ENCODE measurements at places on chromosomes 3 and 15.
A peak's percentile ranks its signal among the peaks of the same experiment; 100 is the strongest.

- DNase-seq = no peak
Observed at GRCh38 chr3:16789344-16790120, 95.2 kb upstream of the PLCL2 start.

DNA sequence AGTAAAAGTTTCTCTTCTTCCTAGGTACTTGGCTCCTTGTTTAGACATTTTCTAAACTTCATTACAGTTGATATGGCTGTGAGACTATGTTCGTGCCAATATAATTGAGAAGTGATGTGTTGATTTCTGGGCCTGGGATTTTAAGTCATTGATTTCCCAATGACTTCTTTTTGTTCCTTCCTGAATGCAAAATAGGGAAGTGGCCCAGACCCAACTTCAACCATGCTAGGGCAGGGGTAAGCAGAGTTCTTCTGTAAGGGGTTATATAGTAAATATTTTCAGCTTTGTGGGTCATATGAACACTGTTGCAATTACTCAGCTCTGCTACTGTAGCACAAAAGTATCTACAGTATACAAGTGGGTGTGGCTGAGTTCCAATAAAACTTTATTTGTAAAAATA is 320.1 kb upstream of the WNT5A start:
- DNase-seq = no peak

DNA sequence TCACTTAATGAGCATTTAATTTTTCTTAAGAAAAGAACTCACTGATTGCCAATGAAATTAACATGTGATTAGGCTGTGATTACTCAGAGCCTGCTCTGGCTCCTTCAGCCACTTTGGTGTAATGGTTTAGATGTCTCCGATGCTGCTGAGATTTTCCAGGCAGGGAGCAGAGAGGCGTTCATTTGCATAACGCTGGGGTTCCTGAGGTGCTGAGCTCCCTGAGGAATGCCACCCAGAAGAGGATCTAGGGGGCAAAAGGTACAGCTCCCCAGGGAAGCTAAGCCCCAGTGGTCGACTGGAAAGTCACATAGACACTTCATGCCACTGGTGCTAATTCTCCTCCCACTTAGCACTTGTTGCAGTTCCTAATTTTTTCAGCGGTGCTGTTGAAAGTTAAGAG is 119.5 kb downstream of the USP13 start:
- no peak for DNase-seq

GRCh38 chr3:171753025-171753472 is 57.2 kb downstream of the PLD1 start:
- peak; percentile 26 for DNase-seq

- no peak for DNase-seq
Observed at GRCh38 chr3:62990704-62991413, 115.6 kb upstream of the CADPS start.

DNA sequence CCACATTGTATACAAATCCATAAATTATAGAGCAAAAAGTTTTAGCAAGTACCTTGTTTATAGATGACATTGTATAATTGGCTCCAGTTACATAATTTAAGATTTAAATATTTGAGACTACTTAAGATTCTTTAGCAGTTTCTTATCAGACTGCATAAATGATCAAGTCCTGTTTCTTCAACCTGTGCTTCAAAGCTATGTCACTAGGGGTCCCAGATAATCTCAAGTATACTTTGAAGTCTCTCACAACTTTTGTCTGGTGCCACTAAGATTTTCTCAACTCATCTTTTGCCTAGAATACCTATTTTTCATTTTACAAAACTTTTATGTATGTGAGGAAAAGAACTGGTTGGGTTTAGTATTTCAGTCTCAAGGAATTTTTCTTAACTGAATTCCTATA is 205.5 kb downstream of the STAG1 start:
- peak; percentile 29 for DNase-seq

- peak; percentile 100 for DNase-seq
Observed at GRCh38 chr3:106428565-106428994, 559.8 kb upstream of the CBLB start.

DNA sequence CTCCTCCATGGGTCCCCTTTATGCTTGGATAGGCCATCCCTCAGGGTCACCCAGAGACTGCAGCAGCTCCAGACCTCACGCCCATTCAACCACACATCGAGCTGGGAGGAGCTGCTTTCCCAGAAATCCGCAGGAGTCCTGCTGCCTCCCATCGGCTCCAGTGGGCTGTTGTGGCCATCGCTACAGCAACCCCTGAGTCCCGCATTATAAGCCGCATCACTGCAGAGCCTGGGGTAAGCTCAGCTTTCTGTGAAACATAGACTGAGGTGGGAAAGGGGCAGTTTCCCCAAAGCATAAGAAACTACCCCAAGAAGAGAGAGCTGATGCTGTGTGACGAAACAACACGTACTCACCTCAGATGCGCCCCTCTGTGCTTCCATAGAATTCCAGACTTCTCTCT is 35.7 kb downstream of the MRPL46 start:
- no peak for DNase-seq

- no peak for DNase-seq
Observed at GRCh38 chr3:114034787-114035545, 21.4 kb downstream of the CCDC191 start.

- no peak for DNase-seq
Observed at GRCh38 chr15:78969687-78970349, 25.0 kb upstream of the CTSH start.

- DNase-seq = no peak
Observed at GRCh38 chr3:180704532-180704931, 25.2 kb upstream of the CCDC39 start.

GRCh38 chr3:152281133-152281713 is 12.5 kb downstream of the MBNL1 start:
- DNase-seq = no peak

GRCh38 chr15:83443076-83443847 is 3.9 kb upstream of the SH3GL3 start:
- DNase-seq = peak; percentile 29

DNA sequence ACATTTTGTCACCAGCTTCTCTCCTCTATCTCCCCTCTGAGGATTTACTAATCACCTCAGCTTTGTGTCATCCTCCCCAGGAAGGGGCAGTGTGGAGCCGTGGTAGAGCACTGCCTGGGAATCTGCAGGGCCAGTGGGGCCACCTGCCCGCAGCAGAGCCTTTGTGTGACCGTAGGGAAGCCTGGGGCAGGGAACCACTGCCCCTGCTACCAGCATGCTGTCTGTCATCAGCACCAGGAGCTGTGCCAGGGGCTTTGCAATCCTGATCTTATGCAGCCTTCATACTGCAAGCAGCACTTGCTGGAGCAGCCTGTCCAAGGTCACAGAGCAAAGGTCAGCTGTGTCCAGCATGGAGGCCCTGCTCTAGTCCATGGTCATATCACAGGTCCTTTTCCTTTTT is 170.2 kb upstream of the IL12A start:
- DNase-seq = no peak

DNA sequence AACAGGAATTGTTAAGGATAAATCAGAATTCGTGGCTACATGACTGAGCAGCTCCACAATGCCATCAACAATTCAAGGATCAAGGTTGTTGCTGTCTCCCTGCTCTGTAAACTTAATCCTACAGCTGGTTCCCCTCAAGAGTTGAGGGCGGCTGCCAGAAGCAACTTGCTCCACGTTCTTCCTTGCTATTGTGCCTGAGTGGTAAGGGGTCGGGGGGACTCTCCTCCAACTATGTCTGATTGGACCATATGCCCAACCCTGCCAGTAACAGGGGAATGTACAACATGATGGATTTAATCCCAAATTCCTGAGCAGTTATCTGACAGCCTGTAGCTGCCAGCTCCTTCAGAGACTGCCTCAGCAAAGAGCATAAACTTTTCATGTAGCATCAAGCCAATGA is 37.9 kb upstream of the MECOM start:
- DNase-seq = peak; percentile 33

GRCh38 chr15:25504307-25504706 is 65.5 kb upstream of the UBE3A start:
- DNase-seq = no peak

DNA sequence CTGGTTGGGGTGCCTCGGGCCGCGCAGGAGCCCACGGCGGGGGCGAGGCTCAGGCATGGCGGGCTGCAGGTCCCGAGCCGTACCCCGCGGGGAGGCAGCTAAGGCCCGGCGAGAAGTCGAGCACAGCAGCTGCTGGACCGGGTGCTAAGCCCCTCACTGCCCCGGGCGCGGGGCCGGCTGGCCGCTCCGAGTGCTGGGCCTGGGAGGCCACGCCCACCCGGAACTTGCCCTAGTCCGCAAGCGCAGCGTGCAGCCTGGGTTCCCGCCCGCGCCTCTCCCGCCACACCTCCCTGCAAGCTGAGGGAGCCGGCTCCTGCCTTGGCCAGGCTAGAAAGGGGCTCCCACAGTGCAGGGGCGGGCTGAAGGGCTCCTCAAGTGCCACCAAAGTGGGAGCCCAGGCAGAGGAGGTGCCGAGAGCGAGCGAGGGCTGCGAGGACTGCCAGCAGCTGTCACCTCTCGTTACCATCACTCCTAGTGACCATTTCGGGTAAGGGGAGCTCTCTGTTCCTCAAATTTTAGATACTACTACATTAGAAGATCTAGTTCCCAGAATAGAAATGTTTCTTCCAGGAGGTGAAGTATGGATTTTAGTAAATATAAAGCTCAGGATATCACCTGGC is 417.0 kb upstream of the AGTR1 start:
- no peak for DNase-seq

DNA sequence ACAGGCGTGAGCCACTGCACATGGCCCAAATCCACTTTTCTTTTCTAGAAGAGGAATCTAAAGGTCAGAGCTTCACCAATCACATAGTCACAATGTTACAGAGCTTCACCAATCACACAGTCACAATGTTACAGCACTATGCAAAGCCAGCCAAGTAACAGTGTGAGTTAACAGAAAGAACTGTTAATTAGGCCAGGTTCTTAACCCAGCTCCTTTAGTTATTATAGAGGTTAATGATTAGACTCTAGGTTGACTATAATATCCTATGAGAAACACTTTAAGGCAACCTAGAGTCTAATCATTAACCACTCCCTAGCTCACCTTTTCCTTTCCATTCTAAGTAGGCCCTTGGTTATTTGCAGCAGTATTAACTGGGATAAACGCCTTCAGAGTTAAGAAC is 54.0 kb downstream of the TASOR start:
- no peak for DNase-seq

GRCh38 chr3:32815841-32816438 is 1.9 kb upstream of the TRIM71 start:
- DNase-seq = no peak

- no peak for DNase-seq
Observed at GRCh38 chr3:191355406-191355805, 25.1 kb upstream of the UTS2B start.

GRCh38 chr3:66404197-66404596 is 96.6 kb downstream of the LRIG1 start:
- DNase-seq = no peak

DNA sequence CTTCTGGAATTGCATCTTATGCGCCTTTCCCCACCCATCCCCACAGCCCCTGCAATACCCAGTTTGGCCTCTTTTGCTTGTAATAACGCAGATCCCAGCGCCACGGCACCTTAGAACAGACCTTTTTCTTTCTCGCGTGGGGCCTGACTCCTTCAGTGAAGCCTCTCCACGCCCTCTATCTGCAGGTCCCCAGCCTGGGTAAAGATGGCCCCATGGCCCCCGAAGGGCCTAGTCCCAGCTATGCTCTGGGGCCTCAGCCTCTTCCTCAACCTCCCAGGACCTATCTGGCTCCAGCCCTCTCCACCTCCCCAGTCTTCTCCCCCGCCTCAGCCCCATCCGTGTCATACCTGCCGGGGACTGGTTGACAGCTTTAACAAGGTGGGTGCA is 594 bp downstream of the CRELD1 start:
- no peak for DNase-seq

- DNase-seq = no peak
Observed at GRCh38 chr15:57095896-57096295, 177.5 kb downstream of the TCF12 start.

DNA sequence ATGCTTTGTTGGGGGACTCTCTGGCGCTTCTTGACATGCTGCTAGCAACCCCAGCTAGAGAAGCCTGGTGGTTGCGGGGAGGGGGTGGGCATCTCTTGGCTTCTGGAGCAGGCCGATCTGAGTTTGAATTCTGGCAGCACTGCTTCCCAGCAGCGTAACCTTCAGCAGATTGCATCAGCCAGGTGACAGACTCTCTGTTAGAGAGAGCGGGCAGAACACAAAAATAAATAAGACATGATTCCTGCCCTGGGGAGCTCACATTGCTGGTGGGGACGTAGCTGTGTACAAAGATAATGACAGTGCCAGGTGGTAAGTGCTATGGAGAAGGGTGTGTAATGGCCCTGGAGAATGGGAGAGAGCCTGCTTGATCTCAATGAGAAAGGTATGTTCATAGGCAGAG is 87.4 kb downstream of the THSD4 start:
- no peak for DNase-seq

- DNase-seq = no peak
Observed at GRCh38 chr15:47890397-47891150, 173.3 kb downstream of the SEMA6D start.

GRCh38 chr15:66050264-66050663 is 181.0 kb downstream of the RAB11A start:
- no peak for DNase-seq

DNA sequence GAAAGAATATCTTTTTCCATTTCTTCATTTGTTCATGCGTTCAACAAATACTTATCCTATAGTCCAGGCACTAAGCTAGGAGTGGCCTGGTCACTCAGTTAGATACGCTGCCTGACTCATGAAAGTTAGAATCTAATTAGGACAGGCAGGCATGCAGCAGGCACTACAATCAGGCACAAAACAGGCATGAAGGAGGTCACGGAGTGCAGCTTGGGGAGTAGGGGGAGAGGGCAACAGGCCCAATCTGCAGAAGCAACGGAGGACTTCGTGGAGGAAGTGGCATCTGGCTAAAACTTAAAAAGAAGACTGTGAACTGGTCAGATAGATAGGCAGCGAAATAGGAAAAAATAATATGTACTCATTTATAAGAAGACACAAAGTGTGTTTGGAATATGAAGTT is 420.9 kb downstream of the MAGI1 start:
- DNase-seq = no peak

DNA sequence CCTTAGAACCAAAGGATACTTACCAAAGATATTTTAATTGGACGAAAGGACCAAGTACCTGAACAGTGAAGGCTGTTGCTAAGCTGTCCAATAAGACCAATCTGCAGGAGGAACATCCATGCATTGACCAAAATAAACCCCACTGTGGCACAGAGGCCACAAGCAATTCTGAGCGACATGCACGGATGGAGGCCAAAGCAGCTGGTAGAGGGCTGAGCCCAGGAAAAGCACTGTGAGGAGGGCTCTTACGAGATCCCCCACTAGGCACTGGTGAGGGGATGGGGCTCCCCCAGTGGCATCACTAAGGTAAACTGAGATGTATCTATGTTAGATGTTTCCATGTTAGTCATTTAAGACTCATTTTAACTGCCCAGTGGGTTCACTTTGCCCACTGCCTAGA is 720.2 kb upstream of the LMCD1 start:
- no peak for DNase-seq

All from fibroblast of lung (primary cell).